ENCODE measurements at places on chromosomes 3 and 15.

GRCh38 chr3:63383040-63383439, 104.9 kb downstream of the SYNPR start:
- no peak for DNase-seq

GRCh38 chr3:20182206-20182605, 3.8 kb downstream of the SGO1 start:
- DNase-seq = no peak

GRCh38 chr3:134640872-134641470, 9.9 kb downstream of the KY start:
- DNase-seq = peak; percentile 49

DNA sequence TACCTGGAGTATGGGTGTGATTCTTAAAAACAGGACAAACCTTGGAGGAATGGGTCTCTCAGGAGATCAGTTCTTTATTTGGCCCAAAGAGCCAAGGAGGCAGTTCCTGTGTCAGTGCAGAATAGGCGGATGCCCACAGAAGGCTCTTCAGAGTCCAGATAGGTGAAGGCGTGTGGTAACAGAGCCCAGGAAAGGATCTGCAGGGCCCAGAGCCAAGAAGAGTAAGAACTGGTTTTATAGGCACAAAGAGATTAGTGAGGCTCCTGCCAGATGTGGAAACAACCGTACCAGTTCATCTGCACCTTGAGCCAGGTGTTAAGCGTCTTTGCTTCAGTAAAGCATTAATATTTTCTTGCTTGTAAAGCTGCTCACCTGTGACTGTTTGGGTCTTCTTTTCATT, 140.1 kb upstream of the BFSP2 start:
- no peak for DNase-seq

GRCh38 chr3:141542989-141543388, 56.2 kb downstream of the RASA2 start:
- DNase-seq = no peak

GRCh38 chr3:36729204-36730056, 34.9 kb downstream of the DCLK3 start:
- no peak for DNase-seq

DNA sequence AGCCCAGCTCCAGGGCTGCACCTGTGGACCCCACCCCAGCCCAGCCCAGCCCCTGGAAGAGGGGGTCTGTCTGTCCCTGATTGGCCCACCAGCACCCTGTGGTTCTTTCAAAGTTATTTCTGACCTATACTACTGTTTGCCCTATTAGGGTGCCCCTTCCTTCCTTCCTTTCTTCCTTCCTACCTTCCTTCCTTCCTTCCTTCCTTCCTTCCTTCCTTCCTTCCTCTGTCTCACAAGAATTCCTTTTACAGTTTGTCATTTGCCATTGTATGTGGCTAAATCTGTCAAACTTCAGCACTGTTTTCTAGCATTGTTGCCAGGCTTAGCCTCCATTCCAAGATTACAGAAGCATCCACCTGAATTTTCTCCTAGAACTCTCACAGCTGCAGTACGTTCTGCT, 66.9 kb downstream of the KLF15 start:
- DNase-seq = no peak

DNA sequence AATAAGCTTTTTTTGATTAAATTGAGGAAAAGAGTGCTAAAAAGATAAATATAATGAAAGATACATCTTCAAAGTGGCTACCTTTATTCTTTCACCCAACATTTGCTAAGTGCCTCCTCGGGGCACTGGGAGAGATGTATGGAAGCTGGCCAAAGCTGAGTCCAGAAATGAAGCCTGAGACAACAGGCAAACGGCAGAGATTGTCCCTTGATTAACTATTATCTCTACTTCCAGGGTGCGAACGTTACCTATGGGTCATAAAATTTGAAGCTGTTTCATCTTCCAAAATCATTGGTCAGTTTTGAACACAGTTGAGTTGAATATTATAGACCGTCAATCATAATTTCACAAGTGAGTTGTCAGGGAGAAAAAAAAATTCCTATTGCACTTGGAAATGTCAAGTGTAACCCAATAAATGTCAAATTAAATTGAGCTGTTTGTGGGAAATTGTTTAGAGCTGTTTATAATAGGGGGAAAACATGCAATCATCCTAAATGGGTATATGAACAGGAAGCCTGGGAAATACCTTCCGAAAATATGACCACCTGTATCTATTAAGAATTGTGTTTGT, 73.9 kb downstream of the SUCLG2 start:
- DNase-seq = no peak

DNA sequence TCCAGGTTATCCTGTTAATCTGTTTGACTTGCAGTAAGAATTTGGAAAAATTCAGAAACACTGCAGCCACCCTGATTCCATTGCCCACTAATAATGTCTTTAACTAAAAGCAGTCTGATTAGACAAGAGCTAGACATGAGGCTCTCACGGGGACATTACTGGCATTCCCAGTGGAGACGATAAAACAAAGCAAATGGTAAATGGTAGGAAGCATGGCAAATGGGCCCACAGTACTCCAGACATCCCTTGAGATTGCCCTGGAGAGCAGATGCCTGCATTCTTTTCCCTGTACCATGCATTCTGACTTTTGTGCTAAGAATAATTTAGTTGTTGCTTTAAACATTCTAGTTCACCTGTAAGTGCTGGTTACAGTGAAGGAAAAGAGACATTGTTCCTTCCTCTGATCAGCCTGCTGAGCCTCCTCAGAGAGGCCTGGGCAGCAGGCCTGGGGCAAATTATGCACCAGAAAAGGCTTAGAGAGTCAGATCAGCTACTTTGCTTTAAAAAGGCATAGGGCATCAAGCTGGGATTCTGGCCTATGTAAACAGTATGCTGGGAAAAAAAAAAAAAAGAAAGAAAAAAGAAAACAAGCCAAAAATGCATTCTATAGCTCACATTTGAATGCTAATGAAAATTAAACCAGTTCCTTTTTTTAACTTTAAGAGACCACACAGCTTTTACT, 204.6 kb downstream of the GABRG3 start:
- no peak for DNase-seq

DNA sequence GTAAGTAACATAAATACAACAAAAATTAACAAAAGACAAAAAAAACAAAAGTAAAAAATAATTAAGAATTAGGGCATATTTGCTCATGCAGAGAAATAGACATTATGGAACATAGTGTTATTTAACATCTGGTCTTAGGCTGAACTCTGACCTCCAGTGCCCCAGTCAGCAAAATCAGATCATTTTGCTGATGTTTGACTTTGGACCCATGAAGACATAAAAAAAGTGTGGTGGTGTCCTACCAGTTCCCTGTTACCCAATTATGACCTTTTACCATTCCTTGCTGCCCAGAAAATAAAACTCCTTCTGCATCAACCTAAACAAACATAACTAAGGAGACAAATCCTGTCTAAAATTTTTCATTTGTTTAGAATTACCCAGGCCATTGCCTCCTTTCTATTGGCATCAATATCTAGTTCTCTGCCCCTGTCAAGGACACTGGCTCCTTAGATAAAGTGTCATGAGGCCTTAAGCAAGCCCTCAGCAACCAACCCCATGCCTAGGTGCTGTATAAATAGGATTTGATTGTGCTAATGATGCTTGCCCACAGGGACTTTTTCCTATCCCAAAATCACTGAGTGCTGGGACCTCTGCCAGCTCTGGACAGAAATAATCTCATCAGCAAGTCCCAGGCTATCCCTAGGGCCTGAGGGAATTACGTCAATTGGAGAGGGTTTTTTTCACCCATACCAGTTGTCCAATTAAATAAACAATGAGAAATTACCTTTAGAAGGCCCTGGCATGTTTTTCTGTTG, 334.5 kb upstream of the UMPS start:
- no peak for DNase-seq

DNA sequence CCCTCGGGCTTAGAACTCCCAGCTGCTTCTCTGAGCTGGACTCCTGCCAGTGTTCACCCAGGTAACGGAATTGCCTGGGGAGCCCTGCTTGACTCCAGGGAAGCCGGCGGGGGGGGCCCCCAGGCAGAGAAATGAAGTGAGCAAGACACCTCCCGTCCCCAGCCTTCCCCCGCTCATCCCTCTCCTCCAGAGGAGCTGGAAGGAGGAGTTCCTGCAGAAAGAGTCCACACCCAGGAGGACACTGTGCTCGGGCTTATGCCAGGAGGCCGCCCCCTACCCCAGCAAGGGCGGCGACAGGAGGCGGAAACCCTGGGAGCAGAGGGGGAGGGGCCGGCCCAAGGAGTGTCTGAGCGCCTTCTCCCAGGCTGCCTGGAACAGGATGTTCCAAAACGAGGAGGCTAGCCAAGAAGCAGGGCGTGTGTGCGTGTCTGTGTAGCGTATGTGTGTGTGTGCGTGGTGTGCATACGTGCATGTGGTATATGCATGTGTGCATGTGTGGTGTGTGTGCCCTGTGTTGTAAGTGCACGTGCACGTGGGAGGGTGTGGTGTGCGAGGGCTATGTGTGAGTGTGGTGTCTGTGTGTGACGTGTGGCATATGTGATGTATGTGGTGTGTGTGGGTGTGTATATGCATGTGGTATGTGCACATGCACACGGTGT, 511.3 kb downstream of the SHQ1 start:
- peak; percentile 52 for DNase-seq

- no peak for DNase-seq
Observed at GRCh38 chr15:100712226-100712625, 109.8 kb downstream of the ASB7 start.

DNA sequence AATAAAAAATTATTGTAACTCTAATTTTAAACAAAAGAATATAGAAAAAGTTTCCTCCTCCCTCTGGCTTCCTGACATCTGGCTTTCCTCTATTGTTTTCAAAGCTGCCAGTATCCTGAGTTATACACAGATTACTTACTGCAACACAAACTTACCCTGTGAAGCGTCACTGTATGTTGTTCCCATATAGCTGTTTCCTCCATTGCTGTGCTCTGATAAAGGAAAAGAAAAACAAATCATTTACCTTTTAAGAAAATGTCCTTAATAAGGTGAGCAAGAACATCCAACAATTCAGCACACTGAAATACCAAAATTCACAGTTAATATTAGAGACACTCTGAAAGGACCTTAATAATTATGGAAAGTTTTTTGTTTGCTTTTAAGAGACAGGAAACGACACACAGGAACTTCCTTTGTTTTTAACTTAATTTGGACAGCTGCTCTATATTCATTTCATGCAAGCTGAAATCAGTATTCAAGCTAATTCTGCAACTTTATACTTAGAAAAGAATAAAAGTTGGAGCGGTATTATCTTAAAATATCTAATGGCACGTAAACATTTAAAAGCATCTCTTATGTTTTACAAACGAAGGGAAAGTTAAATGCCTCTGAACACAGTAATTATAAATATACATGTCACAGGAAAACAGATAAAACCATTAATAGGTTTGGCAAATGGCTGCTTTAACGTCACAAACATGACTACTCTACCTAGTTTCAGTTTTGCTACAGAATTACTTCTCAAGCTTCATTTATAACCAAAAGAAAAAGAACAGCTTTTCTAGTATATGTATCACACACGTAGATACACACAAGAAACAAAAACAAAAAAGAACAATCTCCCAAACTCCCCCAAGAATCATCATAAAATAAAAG, 21.5 kb downstream of the TJP1 start:
- DNase-seq = no peak

DNA sequence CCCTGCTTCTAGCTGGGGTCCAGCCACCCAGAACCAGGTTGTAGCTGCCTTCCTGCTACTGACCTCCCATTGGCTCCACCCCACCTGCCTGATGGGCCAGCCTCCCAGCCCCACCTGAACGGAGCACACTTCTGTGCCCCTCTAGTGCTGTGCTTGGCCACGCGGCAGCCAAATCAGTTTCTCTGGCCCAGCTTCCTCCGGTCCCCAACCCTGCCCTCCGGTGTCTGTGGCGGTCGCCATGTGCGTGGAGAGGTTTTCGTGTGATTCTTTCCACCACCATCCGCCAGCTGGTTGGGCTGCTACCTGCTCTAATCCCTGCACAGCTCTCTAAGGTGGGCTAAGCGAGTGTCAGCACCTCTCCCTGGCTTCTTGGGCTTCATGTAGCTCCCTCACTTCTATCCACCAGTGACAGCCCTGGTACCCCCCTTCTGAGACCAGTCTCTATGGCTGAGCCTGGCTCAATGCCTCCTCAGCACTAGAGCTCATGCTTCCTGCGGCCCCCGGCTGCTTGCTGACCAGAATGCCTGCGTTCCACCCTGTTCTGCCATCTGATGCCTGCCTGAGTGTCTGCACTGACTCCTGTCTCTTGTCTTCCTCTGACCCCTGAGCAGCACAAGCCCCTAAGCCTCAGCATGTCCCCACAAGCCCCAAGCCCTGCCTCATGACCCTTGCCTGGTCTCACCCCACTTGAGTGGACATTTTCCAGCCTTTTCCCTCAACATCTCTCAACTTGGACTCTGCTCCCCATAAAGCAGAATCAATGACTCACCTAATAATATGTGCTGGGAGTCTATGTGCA, 23.2 kb upstream of the MAGEF1 start:
- DNase-seq = no peak

DNA sequence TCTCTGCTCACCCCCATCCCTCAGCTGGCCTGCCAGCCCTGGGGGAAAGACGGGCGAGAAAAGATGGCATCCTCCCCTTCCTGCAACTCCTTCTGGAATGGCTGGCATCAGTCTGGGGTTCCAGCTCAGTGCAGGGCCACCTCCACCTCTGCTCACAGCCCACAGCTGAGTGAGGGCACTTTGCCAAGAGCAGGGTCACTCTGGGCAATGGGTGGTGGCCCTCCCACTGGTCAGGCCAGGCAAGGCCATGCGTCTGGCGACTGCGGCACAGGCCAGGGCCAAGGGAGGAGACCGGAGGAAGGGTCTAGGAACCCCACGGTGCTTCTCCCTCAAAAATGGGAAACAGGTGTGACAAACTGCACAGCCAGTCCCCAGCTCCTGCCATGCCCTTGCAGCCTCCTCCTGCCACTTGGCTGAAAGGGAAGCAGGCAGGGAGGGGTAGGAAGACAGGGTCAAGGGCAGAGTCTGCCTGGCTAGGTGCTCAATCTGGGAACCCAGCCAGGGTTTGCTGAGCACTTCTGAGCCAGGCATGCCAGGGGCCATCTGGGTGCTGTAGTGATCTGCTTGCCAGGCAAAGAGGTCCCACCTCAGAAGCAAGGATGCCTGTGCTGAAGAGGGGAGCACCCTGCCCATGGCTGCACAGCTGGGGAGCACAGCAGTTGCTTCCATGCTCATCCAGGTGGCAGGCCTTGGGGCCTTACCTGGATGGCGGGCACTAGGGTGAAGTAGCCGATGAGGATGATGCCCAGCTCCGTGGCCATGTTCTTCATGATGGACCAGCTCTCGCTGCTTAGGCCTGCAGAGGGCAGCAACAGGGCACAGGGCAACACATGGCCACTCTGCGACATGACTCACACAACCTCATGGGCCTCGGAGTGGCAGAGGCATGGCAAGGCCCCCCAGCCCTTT, 41.2 kb downstream of the PTPN23 start:
- no peak for DNase-seq

DNA sequence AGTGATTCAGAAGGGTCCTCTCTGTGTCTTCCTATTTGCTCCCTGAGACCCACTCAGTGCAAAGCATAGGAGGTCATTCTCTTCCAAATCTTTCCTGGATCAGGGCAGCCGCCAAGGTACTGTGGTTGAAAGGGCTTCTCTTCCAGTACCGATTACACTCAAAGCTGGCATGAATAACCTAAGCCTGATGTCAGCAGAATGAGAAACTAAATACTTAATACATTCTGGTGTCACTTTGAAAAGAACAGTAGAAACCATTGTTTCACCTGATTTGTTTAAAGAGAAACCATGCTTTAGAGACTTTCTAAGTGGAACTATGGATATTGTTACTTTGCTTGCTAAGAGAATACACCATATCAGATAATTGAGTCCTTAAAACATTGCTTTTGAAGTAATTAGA, 50.2 kb downstream of the PDHB start:
- DNase-seq = no peak

Data from endothelial cell (in vitro differentiated cells).